ENCODE measurements at places on chromosomes 16 and 17.

GRCh38 chr17:35076874-35077273 lies 13.4 kb upstream of the RFFL start:
- DNase-seq: no peak

GRCh38 chr17:10156948-10157607 lies 41.3 kb downstream of the GAS7 start:
- DNase-seq: peak; percentile 84

DNA sequence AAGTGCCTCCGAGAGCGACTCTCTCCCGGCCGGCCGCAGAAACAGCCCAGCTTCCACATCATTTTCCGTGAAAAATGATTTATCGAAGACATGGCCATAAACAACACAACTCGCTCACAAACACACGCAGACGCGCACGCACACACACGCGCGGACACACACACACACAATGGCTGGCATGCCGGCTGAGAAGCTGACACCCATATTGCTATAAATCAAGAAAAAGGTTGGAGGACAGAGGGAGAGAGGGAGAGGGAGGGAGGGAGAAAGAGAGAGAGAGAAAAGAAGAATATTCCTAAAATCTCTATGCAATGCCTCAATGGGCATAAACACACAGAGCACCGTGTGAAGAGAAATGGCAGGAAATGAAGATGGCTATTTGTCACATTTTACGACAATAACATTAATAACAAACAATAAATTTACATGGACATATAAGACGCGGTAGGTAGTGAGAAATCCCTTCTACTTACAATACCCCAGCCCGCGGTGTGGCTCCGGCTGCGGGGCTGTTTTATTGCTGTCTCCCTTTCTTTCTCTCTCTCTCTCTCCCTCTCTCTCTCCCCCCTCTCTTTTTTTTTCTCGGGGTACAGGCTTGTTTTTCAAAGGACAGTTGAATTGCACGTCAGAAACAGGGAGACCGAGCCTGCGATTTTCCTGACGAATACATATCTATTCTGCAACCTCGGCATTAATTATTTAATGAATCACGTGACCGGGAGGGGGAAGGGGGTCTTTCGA lies 9.5 kb downstream of the HOXB4 start:
- DNase-seq: no peak

GRCh38 chr17:13851889-13852288 lies 217.4 kb upstream of the COX10 start:
- DNase-seq: no peak

- DNase-seq: no peak
Observed at GRCh38 chr17:44381810-44382305, 7.6 kb downstream of the ITGA2B start.

DNA sequence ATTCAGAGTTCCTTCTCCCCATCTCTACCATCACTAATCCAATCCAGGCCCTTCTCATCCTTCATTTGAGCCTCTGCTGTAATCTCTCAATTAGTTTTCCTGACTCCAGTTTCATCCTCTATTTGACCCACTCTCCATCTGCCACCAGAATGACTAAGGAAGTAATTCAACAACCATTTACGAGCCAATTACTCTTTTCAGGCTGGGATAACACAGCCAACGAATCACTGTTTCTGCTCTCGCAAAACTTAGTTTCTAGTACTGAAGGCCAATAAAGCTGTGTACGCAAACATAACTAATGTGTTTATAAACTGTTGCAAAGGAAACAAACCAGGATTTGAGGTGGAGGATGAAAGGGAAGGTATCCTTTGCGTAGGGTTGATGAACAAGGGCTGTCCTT lies 53.7 kb downstream of the MAP2K6 start:
- no peak for DNase-seq

- DNase-seq: no peak
Observed at GRCh38 chr17:79760197-79760906, 17.6 kb upstream of the CBX2 start.

GRCh38 chr16:62596584-62596983 lies 560.3 kb upstream of the CDH8 start:
- no peak for DNase-seq

DNA sequence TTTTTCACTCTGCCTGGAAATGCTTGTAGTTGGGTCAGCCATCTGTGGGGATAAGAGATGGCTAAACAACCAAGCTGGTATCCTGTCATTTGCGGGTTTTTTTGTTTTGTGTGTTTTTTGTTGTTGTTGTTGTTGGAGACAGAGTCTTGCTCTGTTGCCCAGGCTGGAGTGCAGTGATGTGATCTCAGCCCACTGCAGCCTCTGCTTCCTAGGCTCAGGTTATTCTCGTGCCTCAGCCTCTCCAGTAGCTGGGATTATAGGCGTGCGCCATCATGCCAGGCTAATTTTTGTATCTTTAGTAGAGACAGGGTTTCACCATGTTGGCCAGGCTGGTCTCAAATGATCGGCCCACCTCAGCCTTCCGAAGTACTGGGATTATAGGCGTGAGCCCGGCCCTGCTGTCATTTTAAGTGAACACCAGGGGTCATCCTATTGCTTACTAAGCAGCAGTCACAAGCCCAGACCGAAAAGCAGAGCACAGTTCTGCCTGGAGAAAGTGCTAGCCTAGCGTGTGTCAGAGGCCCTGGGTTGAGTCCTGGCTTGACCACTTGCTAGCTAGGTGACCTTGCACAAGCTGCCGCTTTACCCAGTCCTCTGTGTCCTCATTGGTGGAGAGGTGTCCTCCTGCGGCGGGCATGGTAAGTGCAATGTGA lies 4.6 kb downstream of the SMCR8 start:
- no peak for DNase-seq

- DNase-seq: no peak
Observed at GRCh38 chr16:30087181-30087898, 4.4 kb downstream of the TBX6 start.

- no peak for DNase-seq
Observed at GRCh38 chr17:55090079-55090492, 121.5 kb downstream of the STXBP4 start.

GRCh38 chr17:32502710-32503109 lies 15.9 kb downstream of the CDK5R1 start:
- DNase-seq: no peak

DNA sequence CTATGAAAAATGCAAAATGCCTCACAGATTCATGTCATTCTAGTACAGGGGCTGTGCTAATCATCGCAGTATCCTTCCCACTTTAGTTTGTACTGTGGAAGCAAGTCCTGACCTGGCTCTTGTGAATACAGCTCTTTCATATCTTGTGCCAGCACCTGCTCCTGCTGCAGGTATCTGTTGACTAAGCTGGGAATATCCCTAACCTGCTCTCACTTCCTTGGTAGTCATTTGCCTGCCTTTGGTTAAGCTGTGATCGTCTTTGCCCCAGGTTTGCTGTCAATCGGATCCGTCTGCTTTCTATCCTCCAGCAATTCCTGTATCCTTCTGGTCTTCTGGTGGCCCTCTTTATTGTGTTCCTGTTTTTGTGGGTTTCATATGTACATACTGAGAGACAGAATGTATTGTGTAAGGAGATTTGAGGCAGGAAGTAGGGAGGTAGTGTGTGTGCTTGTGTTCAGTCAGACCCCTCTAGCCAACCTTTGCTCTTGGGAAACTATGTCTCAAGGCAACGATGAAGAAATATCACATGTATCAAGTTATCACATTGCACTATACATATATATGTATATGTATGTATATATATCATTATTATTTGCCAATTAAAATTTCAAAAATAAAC lies 7.7 kb upstream of the GINS3 start:
- no peak for DNase-seq

- DNase-seq: no peak
Observed at GRCh38 chr17:68674029-68674925, 73.1 kb upstream of the FAM20A start.

DNA sequence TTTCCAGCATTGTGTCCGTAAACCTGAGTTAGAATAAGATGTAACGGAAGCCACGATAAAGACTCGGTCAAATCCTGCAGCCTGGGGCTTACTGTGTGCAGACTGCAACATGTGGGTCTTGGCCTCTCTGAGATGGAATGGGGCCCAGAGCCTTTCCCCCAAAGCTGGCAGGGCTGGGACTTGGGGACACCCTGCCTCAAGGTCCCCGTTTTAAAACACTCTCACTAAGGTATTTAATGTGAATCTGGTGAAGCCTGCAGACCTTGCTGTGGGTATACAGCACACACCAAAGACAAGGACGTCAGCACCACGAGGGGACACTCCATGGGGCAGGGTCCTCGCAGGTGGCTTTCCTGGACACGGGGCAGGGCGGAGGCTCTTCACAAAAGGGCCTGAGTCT lies 2.1 kb downstream of the NDUFAF8 start:
- no peak for DNase-seq

DNA sequence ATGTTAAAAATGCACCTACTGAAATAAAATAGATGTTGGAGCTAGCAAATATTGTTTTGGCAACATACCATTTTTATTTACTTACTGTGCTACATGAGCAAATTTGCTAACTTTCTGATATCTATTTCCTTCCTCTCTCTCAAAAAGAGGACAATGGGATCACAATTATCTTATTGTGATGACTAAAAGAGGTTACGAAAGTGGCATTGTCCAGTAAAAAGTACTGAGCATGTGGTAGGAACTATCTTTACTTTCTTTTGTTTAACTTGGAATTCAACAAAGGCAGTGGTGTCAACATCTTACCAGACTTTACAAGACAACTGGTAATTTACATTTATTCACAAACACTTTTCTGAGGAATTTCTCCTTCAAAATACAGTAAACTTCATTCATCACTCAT lies 1542.6 kb upstream of the CDH8 start:
- no peak for DNase-seq

- no peak for DNase-seq
Observed at GRCh38 chr16:84548508-84548907, 44.0 kb upstream of the MEAK7 start.

- DNase-seq: no peak
Observed at GRCh38 chr16:3161235-3162018, 26.6 kb upstream of the OR1F1 start.

DNA sequence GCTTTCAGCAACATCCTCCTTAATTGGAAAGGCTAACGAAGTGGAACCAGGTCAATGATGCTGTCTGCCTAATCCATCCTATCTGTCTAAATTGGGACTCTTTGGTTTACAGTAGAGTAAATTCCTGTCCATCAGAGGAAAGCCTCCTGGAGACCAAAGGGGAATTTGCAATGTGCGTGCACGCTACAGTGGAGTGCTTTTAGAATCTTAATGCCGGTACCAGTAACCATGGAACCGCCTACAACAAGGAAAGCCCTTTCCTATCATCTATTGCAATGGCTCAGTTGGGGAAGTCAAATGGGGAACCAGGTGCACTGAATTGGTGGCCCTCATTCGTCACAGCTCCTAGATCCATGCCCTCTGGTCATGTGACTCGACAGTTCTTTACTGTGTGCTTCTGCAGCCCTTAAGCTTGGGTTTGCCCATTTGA lies 110.1 kb downstream of the XYLT1 start:
- DNase-seq: no peak

DNA sequence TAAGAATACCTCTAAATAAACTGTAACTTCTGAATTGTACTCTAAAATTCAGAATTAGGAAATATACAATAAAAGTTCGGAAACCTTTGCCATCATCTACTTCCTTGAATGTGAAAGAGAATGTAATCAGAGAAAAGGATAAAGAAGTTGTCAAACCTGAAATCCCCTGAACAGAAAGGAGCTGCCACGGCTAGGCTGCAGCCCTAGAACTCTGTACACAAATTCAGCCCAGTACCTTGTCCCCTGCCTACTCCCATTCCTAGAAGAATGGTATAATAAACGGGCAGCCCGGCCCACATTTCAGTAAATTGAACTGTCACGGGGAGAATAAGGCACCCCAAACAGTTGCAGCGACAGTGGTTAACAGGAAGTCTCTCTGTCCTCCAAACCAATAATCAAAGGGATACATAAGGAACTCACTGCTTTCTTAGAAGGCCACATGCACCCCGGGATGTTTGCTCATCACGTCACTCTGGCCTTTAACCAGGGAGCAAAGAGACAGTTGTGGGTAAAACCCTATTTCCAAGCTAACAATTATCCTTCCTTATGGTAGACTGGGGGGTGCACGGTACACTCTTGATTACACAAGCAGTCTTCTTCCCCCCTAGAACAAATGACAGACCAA lies 24.3 kb upstream of the RFFL start:
- no peak for DNase-seq

GRCh38 chr17:38418693-38419507 lies 9.4 kb upstream of the ARHGAP23 start:
- no peak for DNase-seq

DNA sequence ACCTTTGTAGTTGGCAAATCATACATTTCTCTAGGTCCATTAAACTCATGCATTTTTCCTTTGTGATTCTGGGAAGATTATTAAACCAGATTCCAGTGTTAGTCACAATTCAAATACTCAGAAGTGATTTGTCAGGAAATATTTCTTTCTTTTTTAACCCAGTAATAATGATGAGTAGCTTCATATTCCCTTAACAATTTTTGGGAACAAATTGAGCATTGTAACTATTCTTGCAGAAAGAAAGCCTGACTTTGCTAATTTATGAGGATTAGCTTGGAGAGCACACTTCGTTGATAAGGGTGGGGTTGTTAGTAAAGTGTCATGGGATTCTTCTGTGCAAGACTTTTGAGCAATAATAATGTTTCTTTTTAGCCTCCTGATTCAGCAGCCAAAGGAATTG lies 18.7 kb upstream of the KRT24 start:
- no peak for DNase-seq

DNA sequence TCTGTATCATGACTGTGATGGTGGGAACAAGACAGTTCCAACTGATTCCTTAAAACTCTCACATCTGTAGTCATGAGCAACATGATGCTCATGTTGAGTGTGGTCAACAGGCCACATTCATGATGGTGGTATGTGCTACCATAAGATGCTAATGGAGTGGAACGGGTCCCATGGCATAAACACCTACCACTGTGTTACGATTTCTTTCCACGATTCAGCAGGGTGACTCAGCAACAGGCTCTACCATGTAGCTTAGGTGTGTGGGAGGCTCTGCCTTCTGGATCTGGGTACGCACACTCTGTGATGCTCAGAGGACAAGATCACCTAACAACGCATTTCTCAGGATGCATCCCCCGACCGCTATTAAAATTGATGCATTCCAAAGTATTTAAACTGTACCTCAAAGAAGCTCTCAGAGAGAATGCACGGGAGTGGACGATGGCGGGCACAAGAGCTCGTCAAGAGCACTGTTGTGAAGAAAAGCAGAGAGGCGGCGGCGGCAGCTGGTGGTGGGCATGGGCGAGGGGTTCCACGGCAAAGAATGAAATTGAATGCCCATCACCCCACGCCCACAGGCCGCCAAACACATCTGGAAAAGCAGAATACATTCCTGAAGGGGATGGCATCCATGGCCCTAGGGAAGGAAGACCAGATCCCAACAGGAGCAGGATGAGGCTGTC lies 133.3 kb downstream of the ZNF778 start:
- DNase-seq: no peak

- no peak for DNase-seq
Observed at GRCh38 chr17:16988749-16989229, 16.9 kb upstream of the TNFRSF13B start.

Measured in vagina (tissue), 2 donors.